ENCODE measurements at places on chromosomes 16 and 17.

DNA sequence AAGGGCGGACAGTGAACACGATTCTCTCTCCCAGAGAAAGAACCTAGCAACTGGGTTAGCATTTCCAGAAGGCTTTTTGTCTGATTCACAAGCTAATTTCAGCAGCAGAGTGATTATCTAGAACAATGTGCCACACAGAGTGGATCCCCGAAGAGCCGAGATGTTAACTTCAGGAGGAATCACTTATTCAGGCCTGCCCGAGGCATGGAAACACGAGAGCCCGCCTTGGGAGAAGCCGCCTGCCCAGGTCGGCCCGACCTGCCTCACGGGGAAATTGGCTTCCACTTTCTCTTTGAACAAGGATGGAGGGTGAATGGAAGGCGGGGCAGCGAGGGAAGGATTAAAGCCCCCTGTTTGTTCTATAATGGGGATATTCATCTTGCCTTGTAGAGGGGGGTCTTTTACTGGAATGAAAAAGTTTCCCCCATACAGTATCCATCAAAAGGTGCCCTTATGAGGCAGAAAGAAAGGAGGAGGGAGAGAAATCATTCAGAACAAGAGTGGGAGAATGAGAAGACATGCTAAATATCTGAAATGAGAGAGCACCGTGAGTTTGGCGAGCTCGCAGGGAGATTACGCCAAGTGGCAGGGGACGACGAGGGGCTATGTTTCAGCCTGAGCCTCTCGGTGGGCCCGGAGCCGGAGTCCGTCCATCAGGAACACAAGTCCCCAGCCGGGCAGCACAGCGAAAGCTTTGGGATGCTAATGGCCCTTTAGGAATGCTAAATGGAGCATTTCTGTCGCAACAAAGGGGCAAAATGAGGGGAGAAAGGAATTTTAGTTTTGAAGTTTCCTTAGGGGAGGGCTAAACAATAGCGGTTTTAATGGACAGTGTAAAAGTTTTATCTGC, 33.0 kb downstream of the NTN1 start:
- no peaks in the 10 kb centered on the region for H3K36me3 ChIP-seq
- H3K4me3 ChIP-seq: no peak overlapping the region
- H3K27me3 ChIP-seq: no peaks in the 10 kb centered on the region
- no peak for DNase-seq

DNA sequence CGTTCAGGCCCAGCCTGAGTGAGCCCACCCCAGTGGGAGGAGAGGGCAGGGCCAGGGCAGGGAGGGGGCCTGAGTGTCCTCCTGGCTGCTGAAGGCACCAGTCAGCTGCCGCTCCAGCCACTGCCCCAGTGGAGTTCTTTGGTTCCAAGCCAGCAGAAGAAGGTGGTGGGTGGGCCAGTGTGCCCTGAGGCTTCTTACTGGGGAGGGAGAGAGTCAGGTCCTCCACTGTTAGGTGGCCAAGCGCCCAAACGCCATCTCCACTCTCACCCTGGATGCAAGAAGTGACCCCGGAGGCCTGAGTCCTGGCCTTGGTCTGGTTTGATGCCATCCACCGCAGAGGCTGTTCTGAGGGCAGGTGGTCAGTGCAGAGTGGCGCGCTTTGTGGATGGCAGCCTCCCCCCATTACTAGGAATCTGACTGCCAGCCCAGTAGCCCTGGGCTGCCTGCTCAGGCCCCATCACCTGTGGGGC, 2.2 kb downstream of the RNF213 start:
- peaks cover 45% of the 10 kb centered on the region for H3K4me1 ChIP-seq
- H3K36me3 ChIP-seq: peaks cover 12% of the 10 kb centered on the region
- H3K4me3 ChIP-seq: peak overlapping the region; percentile 65
- no peak for DNase-seq
- H3K27ac ChIP-seq: peak overlapping the region; percentile 36

DNA sequence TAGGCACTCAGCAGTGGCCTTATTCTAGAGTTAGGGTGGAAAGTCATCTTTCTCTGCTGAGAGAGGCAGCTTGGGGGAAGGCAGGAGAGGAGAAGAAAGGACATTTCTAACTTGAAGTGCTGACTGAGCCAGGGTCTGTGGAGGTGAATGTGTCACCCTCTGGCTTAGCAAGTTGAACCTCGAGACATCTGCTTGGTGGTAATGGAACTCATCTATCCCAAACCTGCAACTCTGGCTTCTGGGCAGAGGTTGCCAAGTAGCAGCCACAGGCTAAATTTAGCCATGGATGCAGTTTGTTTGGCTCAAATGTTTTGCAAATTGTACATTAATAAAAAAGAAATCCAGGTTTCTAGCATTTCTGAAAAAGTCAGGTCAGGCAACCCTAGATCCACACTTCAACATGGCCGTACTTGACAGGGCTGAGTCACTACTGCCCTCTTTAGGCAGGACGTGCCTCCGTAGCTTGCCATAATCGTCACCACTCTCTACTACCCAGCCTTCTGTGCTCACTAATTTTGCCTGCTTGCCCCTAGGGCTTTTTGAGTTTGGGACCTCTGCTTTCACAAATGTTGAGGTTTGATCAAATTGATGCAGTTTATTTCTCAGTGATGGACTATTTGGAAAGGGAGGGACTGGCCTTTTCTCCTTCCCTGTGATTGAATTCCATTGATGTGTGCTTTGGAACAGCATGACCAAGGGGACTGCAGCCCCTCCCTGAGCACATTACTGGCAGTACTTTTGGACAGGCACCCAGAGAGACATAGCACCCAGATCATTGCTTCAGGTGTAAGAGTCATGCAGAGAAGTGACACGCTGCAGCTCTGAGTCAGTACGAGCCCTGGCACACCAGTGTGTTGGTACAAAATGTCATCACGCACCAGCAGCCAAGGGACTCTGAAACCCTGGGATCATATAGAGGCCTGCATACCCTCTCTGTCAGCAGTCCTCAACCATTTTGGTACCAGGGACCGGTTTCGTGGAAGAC, 5.2 kb downstream of the CDH13 start:
- no peaks in the 10 kb centered on the region for H3K36me3 ChIP-seq
- peak overlapping the region; percentile 73 for H3K27ac ChIP-seq
- H3K4me1 ChIP-seq: peaks cover 15% of the 10 kb centered on the region
- DNase-seq: no peak

DNA sequence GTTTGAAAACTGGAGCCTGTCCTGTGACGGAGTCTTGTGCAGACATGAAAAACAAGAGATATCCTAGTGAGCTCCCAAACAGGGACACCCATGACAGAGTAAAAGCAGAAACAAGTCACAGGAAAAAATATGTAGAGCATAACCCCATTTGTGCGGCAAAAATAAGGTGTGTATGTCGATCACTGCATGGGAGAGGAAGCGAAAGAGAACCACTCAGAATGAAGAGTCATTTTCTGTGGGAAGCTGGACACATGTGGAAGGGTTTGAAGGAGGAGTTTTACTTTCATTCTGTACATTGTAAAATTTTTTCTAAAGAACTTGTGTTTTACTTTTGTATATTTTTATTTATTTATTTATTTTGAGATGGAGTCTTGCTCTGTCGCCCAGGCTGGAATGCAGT, 72.1 kb downstream of the JPH3 start:
- no peaks in the 10 kb centered on the region for H3K36me3 ChIP-seq
- no peak overlapping the region for H3K27ac ChIP-seq
- no peaks in the 10 kb centered on the region for H3K27me3 ChIP-seq

DNA sequence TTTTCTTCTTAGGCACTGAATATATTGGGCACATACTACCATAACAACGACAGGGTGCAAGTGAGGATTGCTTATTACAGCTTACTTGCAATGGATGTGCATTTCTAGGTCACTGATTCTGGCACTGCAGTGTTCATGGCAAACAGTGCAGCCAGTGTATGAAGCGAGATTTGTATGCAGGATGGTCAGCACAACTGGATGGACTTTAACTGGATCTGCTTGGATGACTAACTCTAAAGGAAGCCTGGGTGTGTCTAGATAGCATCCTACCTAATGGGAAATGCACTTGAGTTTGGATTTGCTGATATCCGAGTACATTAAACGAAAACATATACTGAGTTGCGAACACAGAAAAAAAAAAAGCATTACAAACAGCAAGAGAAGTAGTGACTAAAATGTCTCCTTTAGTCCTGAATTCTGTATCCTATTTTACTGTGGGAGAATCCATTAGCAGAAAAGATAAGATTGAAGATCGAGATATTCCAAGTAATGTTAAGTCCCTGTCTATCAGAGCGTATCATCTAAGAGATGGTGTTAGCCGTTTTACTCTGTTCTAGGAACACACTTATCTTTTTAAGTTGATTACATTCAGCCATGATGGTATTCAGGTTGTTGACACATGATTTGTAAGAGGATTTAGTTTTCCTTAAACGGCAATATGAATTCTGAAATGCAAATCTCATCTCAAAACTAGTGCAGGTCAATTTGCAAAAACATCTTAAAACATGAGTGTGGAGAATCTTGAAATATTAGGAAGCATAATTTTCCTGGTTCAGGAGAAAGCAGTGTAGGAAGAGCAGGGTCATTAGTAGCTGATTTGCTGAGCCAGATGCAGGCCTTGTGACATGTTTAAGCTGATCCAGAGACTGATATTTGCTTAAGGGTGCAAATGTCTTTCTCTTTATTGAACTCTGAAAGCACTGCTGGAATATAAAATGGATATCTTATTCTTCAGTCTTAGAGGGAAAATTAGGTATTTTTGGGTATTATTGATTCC, 142.6 kb upstream of the CPHXL start:
- H3K27me3 ChIP-seq: no peaks in the 10 kb centered on the region
- H3K27ac ChIP-seq: no peak overlapping the region
- H3K4me1 ChIP-seq: no peaks in the 10 kb centered on the region

- no peaks in the 10 kb centered on the region for H3K36me3 ChIP-seq
- H3K27ac ChIP-seq: peak overlapping the region; percentile 2
- no peak for DNase-seq
- H3K4me3 ChIP-seq: no peak overlapping the region
These were observed 12.6 kb upstream of the CDR2 start for GRCh38 chr16:22386976-22387375.

DNA sequence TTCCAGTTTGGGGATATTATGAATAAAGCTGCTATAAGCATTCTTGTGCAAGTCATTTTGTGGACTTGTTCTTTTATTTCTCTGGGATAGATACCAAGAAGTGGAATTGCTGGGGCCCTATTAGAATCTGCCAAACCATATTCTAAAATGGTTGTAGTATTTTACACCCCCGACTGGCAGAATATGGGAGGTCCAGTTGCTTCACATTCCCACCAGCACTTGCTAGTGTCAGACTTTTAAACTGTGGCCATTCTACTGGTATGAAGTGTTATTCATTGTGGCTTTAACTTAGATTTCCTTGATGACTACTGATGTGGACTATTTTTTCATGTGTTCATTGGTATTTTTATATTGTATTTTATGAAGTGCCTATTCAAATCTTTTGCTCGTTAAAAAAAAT, 18.1 kb upstream of the NUP93 start:
- H3K27me3 ChIP-seq: no peaks in the 10 kb centered on the region
- H3K4me3 ChIP-seq: no peak overlapping the region
- no peak overlapping the region for H3K27ac ChIP-seq
- H3K4me1 ChIP-seq: no peaks in the 10 kb centered on the region

DNA sequence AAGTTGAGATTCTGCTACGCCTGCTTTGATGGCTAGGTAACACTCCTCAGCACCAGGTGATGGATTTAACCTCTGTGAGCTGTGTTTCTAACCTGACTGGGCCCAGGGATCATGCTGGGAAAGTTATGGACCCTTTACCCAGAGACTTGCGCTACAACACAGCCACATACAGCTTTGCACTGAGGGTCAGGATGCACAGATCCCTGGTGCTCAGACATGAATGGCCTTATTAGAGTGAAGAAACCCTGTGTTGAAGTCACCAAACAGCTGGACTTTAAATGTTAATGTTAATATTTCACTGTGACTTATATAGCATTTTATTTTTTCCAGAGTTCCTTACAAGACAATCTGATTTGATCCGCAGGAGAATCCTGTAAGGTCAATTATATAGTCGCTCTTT, 114.3 kb downstream of the MSI2 start:
- H3K27ac ChIP-seq: no peak overlapping the region
- no peak for DNase-seq
- H3K36me3 ChIP-seq: no peaks in the 10 kb centered on the region
- peaks cover 17% of the 10 kb centered on the region for H3K4me1 ChIP-seq
- no peaks in the 10 kb centered on the region for H3K27me3 ChIP-seq

DNA sequence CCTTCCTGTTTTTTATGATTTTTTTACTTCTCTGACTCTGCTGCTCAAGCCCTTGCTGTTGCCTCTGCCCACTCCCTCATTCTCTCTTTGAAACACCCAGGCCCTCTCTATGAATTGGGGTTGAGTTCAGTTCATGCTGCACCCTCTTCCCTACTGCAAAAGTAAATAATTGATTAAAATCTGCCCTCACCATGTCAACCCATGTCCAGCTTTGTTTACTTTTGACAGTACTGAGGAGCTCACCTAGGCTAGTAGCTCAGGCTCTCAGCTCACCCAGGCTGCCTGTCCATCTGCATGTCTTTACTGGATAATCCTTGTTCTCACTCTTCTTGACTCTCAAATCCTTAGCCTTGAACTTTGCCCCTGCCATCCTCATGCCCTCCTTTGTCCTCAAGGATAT, 95.2 kb downstream of the SPACA3 start:
- no peaks in the 10 kb centered on the region for H3K36me3 ChIP-seq
- no peaks in the 10 kb centered on the region for H3K4me1 ChIP-seq
- no peak overlapping the region for H3K4me3 ChIP-seq
- no peak overlapping the region for H3K27ac ChIP-seq
- no peaks in the 10 kb centered on the region for H3K27me3 ChIP-seq

GRCh38 chr17:77662833-77663232, 295.7 kb upstream of the TNRC6C start:
- H3K4me3 ChIP-seq: no peak overlapping the region
- H3K27ac ChIP-seq: no peak overlapping the region
- H3K27me3 ChIP-seq: no peaks in the 10 kb centered on the region
- no peaks in the 10 kb centered on the region for H3K4me1 ChIP-seq
- no peaks in the 10 kb centered on the region for H3K36me3 ChIP-seq
- no peak for DNase-seq

- H3K27me3 ChIP-seq: no peaks in the 10 kb centered on the region
- DNase-seq: no peak
- H3K4me3 ChIP-seq: no peak overlapping the region
- H3K36me3 ChIP-seq: peaks cover 58% of the 10 kb centered on the region
These were observed 9.4 kb downstream of the RPAIN start for GRCh38 chr17:5429191-5429887.

DNA sequence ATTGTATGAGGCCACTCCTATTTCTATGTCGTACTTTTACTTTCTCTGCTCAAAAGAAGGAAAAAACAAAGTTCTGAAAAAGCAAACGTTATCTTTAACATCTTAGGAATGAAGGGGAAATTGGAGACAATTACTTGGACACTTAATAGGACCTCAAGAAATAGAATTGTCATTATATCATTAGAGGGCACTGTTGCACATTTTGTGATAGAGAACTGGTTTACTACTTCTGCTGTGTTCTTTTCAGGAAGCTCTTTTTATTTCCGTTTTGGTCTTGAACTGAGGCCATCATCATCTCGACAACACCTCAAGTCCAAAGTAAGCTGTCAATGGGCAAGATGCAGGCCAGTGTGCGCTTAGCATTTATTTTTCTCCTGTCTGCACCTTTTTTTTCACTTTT, 14.6 kb downstream of the COG4 start:
- H3K36me3 ChIP-seq: peaks cover 48% of the 10 kb centered on the region
- no peak for DNase-seq
- H3K4me1 ChIP-seq: no peaks in the 10 kb centered on the region

Measured in thoracic aorta (tissue), 2 donors.